ENCODE measurements at places on chromosomes 3 and 15. TPM values are rescaled to one million over a fixed set of nuclear protein-coding genes. Genes with fewer than 3 reads are reported as not detected.

- no peak overlapping the region for H3K27ac ChIP-seq
- H3K27me3 ChIP-seq = no peaks in the 10 kb centered on the region
- H3K4me3 ChIP-seq = no peak overlapping the region
- DNase-seq = no peak
These were observed 235.9 kb upstream of the ST8SIA2 start for GRCh38 chr15:92157666-92158298.

DNA sequence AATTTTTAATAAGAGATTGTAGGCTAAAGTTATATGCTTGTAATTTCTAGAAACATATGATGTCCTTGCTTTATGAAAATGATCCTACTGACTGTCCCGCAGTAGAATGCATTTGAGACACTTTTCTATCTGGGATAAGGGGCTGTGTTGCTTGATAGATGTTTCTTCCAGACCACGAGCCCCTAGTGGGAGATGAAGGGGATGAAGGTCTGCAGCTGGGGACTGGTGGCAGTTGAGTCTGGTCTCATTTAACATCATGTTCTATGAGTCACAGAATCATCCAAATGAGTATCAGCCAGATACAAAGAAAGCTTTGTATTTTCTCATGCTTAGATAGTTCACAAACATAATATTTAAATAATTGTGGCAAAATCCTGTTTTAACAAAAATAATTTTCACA is 84.3 kb upstream of the PRTG start:
- peaks cover 14% of the 10 kb centered on the region for H3K4me1 ChIP-seq
- H3K27ac ChIP-seq = no peak overlapping the region
- H3K27me3 ChIP-seq = no peaks in the 10 kb centered on the region
- H3K4me3 ChIP-seq = no peak overlapping the region

Gene ITIH3
- total RNA-seq = not detected

DNA sequence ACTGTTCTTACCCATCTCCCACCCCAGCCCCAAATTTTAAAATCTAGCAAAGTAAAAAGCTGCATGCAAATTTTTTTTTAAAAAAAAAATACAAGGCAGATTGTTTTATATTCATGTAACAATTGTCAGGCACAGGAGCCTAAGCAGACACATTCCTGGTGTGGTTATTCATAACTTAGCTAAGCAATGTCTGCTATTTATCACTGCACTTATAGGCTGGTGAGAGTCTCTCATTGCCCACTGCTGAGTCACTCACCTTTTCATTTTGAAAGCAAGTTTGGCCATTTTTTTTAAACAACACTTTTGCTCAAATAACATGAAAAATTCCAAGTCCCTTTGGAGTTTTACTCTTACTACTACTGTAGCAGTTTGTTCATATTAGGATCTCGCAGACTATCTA is 413.9 kb downstream of the RBMS3 start:
- no peak for DNase-seq
- no peaks in the 10 kb centered on the region for H3K36me3 ChIP-seq
- H3K27ac ChIP-seq = no peak overlapping the region
- H3K4me3 ChIP-seq = no peak overlapping the region

- no peaks in the 10 kb centered on the region for H3K4me1 ChIP-seq
- H3K27ac ChIP-seq = no peak overlapping the region
- H3K27me3 ChIP-seq = no peaks in the 10 kb centered on the region
- no peak for DNase-seq
- H3K36me3 ChIP-seq = no peaks in the 10 kb centered on the region
These were observed 53.5 kb downstream of the SUCNR1 start for GRCh38 chr3:151926956-151927355.

DNA sequence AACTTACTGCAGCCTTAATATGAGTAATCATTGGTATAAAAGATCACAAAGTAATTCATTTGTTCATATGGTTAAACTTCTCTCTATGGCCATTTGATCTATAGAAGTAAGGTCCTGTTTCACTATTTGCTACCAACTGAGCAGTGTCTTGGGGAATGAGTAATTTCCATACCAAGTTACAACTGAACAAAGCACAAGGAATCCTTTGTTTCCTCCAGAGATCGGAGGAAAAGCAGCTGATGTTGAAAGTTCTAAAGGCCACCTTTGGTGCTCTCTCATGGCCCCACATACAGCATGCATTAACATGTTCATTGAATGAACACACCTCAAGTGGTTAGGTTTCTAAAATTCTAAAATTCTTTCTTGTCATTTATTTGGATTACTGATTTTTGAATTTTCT is 7.1 kb upstream of the CNTN3 start:
- H3K4me3 ChIP-seq = no peak overlapping the region
- H3K27ac ChIP-seq = no peak overlapping the region
- H3K36me3 ChIP-seq = no peaks in the 10 kb centered on the region

Gene ERC2
- not detected for total RNA-seq

DNA sequence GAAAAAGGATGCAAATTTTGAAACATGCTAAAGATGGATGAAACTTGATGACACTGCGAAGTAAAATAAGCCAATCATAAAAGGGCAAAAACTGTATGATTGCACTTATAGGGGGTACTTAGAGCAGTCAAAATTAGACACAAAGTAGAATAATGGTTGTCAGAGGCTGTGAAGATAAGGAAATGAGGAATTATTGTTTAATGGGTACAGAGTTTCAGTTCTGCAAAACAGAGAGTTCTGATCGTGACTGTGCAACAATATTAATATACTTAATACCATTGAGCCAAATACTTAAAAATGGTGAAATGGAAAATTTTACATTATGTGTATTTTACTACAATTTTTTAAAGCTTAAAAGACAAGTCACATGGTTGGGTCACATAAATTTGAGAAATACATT is 35.1 kb downstream of the UBE3A start:
- no peak overlapping the region for H3K27ac ChIP-seq
- no peaks in the 10 kb centered on the region for H3K4me1 ChIP-seq
- no peak overlapping the region for H3K4me3 ChIP-seq
- H3K36me3 ChIP-seq = peaks cover 27% of the 10 kb centered on the region
- DNase-seq = no peak

DNA sequence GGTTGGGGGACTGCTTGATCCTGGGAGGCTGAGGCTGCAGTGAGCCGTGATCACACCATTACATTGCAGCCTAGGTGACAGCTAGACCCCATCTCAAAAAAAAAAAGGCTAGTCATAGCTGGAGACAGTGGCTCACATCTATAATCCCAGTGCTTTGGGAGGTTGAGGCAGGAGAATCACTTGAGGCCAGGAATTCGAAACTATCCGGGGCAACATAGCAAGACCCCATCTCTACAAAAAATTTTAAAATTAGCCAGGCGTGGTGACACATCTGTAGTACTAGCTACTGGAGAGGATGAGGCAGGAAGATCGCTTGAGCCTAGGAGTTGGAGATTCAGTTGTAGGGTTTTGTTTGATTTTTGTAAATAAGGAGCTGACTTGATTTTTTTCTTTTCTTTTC is 45.6 kb downstream of the KNL1 start:
- H3K27me3 ChIP-seq = no peaks in the 10 kb centered on the region
- H3K36me3 ChIP-seq = no peaks in the 10 kb centered on the region
- no peaks in the 10 kb centered on the region for H3K4me1 ChIP-seq
- no peak overlapping the region for H3K4me3 ChIP-seq

DNA sequence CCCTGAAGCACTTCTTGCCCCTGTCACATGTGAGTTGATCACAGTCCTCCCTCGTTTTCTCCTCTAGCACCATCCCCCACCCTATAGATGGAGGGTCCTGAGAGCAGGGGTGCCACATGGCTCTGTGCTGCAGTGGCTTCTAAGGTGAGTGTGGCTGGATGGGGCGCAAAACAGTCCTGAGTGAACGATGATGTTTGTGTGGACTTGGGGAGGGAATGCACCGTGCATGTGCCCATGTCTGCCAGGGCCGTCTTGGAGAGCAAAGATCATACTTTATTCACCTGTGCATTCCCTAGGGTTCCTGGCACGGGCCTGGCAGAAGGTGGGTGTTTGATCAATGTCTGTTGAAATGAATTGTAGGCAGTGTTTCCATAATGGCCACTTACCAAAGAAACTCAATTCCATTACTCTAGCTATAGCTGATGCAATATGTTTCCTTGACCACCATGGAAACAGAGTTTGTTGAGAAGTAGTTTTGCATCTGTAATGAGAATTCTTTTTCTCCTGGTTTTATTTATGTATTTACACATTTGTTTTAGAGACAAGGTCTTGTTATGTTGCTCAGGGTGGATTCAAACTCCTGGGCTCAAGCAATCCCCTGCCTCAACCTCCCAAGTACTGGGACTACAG is 58.0 kb downstream of the ABTB1 start:
- no peaks in the 10 kb centered on the region for H3K27me3 ChIP-seq
- no peak for DNase-seq
- H3K27ac ChIP-seq = no peak overlapping the region
- H3K36me3 ChIP-seq = no peaks in the 10 kb centered on the region

DNA sequence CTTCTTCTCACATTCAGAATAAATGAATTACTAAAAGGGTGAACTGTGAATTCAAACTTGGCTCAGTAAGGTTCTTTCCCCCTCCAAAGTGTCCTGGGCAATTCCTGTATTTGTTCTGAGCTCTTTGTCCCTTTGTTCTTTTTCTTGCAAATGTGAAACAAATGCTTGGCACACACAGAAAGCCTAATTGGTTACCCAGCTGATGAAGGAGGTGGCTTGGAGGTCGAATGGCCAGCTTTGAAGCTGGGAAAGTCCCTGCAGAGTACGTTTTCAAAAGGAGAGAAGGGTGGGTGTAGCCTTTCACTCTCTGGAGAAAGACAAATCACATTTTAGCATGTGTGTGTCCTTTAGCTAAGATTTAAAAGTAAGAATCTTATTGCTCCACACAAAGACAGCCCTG is 154.4 kb downstream of the PEX5L start:
- no peak overlapping the region for H3K4me3 ChIP-seq
- no peaks in the 10 kb centered on the region for H3K27me3 ChIP-seq
- no peaks in the 10 kb centered on the region for H3K4me1 ChIP-seq
- no peak overlapping the region for H3K27ac ChIP-seq
- no peak for DNase-seq

- no peak for DNase-seq
- H3K27me3 ChIP-seq = no peaks in the 10 kb centered on the region
- no peaks in the 10 kb centered on the region for H3K36me3 ChIP-seq
- no peak overlapping the region for H3K4me3 ChIP-seq
- no peak overlapping the region for H3K27ac ChIP-seq
These were observed 31.1 kb downstream of the MINAR1 start for GRCh38 chr15:79463043-79463780.

Gene GADL1
- total RNA-seq = not detected

DNA sequence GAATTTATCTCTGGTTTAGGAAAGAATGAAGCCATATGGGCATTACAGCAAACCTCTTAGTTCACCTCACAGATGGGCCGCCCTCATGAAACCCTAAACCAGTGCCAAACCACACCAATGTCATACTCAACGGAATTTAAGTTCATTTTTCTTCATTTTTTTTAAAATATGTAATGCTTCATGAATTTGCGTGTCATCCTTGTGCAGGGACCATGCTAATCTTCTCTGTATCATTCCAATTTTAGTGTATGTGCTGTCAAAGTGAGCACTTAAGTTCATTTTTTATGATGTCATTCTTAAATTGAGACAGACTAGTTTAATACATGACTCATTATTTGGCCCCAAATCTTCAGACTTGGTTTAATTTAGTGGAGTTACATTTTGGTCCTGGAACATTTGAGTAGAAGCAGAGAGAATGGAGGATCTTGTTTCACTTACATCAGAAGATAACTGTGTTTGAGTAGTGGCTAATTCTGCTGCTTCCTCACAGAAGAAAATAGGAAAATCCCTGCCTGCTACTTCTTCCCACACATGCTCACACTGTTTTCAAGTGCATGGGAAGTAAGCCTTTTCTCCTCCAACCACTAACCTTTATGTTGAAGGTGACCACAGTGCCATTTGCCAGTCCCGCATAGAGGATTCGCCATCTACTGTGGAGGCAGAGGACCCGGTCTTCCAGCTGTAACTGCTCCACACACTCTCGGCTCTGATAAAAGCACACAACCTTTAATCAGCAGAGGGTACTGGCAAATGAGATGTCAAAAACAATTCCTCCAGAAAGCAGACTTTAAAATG is 63.3 kb downstream of the ZNF106 start:
- DNase-seq = no peak
- H3K4me1 ChIP-seq = no peaks in the 10 kb centered on the region
- peaks cover 54% of the 10 kb centered on the region for H3K36me3 ChIP-seq
- H3K27me3 ChIP-seq = no peaks in the 10 kb centered on the region
- no peak overlapping the region for H3K4me3 ChIP-seq

DNA sequence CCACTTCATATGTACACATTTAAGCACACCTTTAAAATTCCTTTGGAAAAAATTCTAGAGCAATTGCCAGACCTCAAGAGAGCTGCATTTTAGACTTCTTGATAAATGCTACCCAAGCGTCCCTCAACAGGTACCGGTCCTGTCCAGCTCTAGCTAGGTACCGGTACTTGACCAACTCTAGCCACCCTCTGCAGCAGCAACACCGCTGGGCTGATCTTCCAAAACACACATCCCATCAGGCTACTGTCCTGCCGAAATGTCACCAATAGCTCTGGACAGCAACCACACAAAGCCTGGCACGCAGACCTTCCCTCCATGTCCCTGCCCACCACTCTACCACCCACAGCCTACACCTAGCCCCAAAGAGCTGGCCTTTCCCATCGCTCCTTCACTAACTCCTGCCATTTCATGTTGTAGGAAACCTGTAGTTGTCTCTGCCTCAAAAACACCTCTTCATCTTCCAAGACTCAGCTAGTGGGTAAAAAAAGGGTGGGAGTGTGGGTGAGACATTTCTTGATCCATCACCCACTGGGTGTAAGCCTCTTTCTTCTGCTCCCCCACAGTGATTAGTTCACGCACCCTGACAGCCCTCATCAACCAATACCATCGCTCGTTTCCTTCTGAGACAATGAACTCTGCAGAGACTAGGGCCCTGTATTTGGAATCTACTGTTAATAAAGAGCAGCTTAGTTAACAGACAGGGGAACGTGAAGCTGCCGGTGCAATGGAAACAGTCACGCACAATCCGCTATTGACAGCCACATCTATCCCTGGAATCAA is 6.8 kb downstream of the CHSY1 start:
- no peak for DNase-seq
- H3K4me1 ChIP-seq = peaks cover 92% of the 10 kb centered on the region
- H3K27ac ChIP-seq = no peak overlapping the region
- H3K27me3 ChIP-seq = no peaks in the 10 kb centered on the region

DNA sequence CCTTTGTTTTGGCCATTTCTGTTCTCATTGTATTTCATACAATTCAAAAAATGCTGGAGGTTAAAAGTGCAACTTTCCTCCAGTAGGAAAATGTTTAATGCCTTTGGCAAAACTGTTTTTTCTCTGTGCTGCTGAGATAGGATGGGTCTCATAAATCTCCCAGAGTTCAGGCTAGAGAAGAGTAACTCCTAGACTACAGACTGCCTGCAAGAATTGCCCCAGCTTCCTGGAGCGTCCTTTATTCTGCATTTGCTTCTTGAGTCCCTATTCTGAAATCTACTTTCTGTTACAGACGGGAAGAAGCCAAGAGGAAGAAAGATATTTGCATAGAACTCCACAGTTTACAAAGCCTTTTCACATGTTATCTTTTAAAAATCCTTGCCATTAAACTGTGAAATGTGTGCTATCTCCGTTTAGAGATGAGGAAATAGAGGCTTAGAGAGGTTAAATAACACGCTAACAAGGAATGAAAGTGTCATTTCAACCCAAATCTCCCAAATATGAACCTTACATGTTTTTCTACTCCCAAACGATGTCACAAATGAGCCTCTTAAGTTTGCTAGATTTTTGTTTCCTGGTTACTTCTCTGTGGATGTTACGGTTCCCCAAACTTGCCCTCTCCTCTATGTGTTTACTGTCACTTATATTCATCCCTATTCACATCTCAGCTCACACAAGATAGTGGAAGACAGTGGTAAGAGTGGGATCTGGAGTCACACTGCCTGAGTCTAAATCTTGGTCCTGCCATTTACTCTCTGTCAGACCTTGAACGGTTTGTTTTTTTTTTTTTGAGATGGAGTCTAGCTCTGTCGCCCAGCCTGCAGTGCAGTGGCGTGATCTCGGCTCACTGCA is 17.4 kb downstream of the NANOGP8 start:
- H3K27me3 ChIP-seq = no peaks in the 10 kb centered on the region
- no peak for DNase-seq
- no peak overlapping the region for H3K4me3 ChIP-seq
- no peaks in the 10 kb centered on the region for H3K4me1 ChIP-seq
- no peaks in the 10 kb centered on the region for H3K36me3 ChIP-seq
- H3K27ac ChIP-seq = no peak overlapping the region

Measured in CD4-positive, alpha-beta memory T cell (primary cell).